A549 treated with RU486 at 1 μM for 4 hours (cell line): ENCODE measurements at places on chromosomes 7 and 10. TPM values are rescaled to one million over a fixed set of nuclear protein-coding genes. Genes with fewer than 3 reads are reported as not detected.

STOX1 gene
- 0.60 to 0.90 TPM (median 0.81 TPM) in 5 replicates for total RNA-seq

OLAH gene
- total RNA-seq = 0.05 TPM in 1 of 5 replicates, not detected in the others

CABCOCO1 gene
- total RNA-seq = 0.21 to 0.42 TPM (median 0.29 TPM) in 5 replicates

GPR15LG gene
- not detected in 5 replicates for total RNA-seq

ASAH2B gene
- 2.7 to 4.9 TPM (median 4.0 TPM) in 5 replicates for total RNA-seq

TMEM270 gene
- total RNA-seq = 0.20 to 0.54 TPM in 2 of 5 replicates, not detected in the others

SPDYE3 gene
- not detected in 5 replicates for total RNA-seq

CFAP46 gene
- 1.1 to 1.8 TPM (median 1.3 TPM) in 5 replicates for total RNA-seq

CHCHD3 gene
- total RNA-seq = 73.8 to 96.7 TPM (median 84.4 TPM) in 5 replicates

MRLN gene
- total RNA-seq = not detected in 5 replicates

CNPY1 gene
- total RNA-seq = not detected in 5 replicates

CALHM3 gene
- 0.35 to 0.53 TPM (median 0.41 TPM) in 5 replicates for total RNA-seq
